ENCODE measurements at places on chromosomes 1 and 21.
A peak's percentile ranks its signal among the peaks of the same experiment; 100 is the strongest.

DNA sequence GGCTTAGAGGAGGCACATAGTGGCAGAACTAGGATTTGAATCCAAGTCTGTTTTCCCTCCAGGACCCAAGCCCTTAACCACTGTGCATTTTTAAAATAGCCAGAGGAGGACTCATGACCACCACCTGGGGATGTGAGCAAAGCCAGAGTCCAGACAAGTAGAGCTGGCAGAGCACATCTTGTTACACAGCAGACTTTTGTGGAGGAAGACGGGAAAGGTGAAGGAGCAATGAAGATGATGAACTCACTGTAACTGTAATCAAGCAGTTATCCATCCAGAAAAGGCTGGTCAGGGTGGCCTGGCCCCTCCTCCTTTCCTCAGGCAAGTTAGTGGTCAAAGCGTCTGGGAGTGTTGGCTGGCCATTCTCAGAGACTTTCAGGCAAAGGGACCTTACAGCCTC is 50.9 kb downstream of the SLC44A3 start:
- no peak for DNase-seq

- no peak for DNase-seq
Measured at GRCh38 chr1:32266921-32267591, 16.0 kb downstream of the LCK start.

- DNase-seq: no peak
Measured at GRCh38 chr1:241423541-241424479, 66.8 kb upstream of the RGS7 start.

DNA sequence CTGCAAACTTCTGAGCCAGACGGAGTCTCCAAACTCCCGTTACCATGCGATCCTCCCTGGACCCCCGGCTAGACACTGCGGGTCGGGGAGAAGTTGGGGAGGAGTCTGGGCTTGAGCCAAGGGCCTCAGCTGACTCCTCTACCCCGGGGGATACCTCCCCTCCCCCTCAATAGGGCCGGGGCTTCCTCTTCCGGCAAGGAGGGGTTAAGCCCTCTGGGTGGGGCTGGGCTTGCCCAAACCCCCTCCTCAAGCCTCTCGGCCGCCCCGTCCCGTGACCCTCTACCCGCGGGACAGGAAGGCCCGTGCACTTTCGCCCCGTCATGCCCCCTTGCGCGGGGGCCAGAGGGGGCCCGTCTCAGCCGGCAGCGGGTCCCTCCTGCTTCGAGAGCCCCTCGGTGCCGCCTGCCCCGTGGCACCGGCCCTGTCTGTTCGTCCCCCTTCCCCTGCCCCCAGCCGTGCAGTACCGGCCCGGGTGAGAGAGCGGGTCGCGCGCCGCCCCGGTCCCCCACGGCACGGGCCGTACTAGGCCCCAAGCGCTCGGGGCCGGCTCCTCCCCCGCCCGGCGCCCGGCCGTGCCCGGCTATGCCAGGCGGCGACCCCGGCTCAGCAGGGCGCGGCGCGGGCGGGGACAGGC is 652 bp downstream of the ARL8A start:
- DNase-seq: no peak

DNA sequence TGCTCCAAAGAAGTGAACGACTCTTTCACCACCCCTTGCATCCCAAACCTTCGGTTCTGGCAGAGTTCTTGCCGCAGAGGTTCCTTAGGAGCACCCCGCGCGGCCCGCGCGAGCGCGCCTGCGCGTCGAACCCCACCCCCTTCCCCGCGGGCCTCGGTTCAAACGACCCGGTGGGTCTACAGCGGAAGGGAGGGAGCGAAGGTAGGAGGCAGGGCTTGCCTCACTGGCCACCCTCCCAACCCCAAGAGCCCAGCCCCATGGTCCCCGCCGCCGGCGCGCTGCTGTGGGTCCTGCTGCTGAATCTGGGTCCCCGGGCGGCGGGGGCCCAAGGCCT is at the start of gene C1orf56:
Gene C1orf56, plus strand, starts transcription at position 161 of the 334 bp plus-strand sequence. Its CDS starts 97 bp downstream, at position 258.
- DNase-seq: peak; percentile 27

DNA sequence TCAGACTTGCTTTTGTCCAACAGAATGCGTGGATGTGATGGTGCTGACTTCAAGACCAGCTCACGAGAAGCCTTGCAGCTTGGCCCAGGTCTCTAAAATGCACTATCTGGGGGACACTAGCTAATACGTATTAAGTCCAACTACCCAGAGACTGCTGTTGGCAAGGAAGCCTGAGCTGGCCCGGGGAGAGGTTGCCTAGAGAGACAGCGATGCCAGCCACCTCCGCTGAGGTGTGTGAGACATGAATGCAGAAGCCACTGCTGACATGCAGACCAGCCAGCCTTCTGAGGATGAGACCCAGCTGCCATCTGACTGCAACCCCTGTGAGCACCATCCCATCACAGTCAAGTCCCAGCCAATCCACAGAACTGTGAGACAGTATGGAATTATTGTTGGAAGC is 32.5 kb downstream of the THAP3 start:
- no peak for DNase-seq

DNA sequence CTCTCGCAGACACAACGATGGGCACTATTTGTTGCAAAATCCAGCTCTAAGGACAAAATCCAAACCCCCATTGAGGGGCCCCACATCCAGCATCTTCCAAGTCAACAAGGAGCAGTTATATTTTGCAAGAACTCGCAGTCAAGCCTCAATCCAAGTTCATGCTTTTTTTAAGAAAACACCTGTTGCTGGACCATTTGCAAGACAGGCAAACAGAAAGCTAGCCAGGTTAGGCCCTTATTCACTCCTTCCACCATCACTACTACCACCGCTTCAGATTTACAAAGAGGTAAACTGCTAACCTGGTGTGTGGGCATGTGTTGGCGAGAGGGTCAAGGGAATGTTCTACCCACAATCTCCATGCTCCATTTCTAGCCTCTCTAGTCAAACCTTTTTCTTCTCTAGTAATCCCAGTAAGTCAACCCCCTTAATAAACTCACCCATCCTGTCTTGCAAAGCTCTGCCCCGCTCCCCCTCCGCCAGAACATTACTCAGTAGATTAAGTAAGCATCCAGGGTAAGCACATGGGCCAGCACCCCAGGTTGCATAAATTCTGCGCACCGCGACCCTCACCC is 703 bp downstream of the ERI3 start:
- no peak for DNase-seq

- no peak for DNase-seq
Measured at GRCh38 chr1:211775170-211775569, 55.4 kb downstream of the LPGAT1 start.

DNA sequence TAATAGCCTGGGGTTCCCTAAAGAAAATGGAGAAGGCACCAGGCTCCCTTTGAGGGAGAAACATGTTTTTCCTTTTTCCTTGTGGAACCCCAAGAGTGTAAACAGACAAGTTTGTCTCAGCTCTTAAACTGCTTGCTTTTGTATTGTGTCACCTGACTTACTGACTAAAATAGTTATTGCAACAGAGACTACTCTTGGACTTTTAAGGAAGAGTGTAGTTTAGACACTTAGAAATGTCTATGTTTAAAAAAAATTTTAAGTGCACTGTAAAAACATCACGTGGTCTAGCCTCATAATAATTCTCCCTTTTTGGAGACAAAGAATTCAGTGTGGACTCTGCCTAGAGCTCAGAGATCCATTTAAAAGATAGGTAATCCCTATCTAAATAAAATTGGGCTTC is 141.1 kb downstream of the TRIM33 start:
- no peak for DNase-seq

DNA sequence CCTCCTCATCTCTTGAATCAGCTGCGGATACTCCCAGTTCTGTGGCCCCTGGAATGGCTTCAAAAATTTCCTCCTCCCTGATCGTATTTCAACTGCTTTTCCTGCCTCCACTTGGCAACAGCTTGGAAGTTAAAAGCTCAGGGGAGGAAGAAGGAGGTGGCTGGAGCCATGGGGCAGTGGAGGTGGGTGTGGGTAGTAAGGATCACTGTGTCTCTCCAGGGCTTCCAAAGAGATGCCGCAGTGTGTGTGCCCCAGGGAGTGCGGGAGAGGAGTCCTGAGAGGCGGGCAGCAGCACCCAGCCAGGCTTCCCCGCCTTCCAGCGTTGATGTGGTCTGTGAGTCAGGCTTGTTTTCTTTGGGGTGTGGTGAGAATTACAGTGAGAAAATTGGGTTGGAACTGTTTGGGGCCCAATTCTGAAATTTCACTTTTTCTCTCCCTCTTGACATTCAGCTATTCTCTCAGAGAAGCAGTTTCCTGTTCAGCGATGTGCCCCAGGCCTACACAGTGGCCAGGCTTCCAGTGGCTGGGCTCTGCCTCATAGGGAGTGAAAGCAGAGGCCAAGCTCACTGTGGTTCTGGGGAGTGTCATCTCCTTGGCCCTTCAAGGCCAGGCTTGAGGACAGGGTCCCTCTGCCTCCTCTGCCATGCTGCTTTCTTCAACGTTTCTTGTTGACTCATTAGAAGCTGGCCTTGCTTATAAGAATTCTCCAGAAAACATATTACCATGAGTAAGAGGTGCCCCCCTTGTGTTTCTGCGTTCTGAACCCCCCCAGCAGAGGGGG is 69.0 kb downstream of the PGM1 start:
- no peak for DNase-seq

DNA sequence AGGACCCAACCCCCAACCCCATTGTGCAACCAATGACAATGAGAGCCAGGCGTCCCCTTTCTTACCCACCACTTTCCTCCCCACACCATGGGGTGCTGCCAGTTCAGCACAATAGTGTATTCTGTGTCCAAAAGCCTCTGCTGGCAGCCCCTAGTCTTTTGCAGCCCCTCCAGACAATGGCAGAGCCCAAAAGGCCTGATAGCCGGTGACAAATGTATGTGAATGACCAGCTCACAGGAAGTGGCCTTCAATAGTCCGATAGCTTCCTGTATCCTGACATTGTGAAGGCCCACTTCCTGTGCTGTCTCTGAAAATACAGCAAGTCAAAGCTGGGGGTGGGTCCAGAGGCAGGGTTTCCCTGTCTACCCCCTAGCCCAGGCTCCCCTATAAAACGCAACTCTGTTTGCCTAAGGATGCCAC is 16.6 kb downstream of the SMIM12 start:
- no peak for DNase-seq

GRCh38 chr21:45533361-45533845 is 8.8 kb downstream of the SLC19A1 start:
- no peak for DNase-seq

DNA sequence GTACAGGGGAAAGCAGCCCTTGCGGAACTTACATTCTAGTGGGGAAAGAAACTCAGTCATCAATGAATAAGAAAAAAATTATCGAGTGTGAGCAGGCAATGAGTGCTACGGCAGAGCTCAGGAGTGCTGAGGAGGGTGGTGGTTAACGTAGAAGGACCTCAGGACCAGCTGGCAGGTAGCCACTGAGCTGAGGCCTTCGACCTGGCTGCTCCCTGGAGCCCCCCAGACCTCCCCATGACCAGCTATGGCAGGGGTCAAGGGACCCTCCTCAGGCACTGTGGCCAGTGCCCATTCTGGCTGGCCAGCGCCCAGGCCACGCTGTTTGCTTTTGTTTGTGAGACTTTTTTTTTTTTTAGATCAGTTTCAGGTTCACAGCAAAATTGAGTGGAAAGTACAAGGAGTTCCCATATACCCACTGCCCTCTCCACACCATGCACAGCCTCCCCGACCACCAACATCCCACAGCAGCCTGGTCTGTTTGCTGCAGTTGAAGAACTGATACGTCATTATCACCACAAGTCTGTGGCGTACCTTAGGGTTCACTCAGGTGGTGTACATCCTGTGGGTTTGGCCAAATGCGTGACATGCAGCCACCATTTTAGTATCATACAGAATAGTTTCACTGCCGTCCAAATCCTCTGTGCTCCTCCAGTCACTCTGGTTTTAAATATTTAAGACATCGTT is 11.8 kb upstream of the TTC22 start:
- no peak for DNase-seq

- no peak for DNase-seq
Measured at GRCh38 chr1:87588495-87588894, 259.8 kb downstream of the LMO4 start.

- peak; percentile 47 for DNase-seq
Measured at GRCh38 chr1:36384542-36385409, 948 bp downstream of the STK40 start.

- no peak for DNase-seq
Measured at GRCh38 chr1:196131691-196132090, 476.5 kb downstream of the KCNT2 start.

DNA sequence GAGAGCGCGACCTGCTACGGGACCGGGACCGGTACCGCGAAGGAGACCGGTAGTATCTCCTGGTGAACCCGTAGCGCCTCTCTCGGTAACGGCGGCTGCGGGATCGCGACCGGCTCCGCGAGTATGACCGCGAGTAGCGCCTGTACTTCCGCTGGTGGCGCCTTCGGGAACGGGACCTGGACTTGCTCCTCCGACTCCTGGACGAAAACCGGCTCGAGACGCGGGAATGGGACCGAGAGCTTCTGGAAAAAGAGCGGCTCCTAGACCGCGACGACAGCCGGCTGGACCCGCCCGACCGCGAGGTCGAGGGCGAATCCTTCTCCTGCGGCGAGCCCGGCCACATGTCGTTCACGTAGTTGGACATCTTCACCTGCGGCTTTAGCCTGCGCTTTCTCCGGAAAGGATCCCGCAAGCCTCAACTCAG is 642 bp downstream of the RSRP1 start:
- DNase-seq: peak; percentile 39

DNA sequence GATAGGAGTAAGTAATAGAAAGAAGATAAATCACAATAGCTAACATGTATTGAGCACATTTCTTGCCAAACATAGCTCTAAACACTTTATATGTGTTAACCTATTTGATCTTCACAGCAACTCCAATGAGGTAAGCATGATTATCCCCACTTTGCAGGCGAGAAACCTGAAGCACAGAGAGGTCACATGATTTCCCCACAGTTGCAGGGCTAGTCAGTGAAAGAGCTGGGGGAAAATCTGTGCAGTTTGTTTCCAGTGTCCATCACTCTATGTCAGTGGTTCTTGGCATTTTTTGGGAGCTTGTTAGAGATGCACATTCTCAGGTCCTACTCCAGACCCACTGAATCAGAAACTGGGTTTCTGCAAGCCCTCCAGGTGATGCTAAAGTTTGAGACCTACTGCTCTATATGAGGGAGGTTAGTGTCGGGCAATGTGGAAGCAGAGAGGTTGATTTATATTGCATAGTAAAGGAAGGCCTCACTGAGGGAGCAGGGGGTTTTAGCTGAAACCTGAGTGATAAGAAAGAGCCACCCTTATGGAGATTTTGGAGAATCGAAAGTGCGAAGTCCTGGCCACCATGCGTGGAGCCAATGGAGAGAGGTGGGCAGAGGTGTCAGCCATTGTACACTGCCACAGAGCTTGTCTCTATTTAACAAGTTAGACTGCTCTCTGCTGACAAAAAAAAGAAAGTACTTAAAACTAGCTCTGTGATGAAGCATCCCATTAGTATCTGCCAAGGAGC is 20.9 kb downstream of the MCOLN3 start:
- DNase-seq: no peak

DNA sequence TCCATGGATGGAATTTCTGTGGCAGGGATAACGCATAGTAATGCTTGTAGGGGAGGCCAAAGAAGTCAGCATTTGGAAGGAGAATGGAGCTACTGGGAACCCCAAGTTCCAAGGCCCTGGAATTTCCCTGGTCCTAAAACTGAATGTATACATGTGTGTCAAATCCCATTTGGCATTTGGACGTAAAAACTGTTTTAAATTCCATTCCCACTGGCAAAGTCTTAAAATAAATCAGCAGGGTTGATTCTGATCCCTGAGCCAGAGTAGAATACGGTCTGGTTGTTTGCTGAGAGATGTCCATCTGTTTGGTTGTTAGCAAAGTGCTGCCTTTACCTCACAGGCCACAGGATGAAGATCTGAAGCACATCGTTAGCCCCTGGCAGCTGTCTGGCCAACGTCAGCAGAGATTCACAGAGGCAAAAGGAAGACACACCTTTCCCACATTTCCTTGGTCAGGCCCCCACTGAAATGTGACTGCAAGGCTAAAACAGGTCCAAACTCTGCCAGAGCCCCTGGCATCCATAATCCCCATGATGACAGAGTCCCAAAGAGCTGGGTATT is 62.2 kb downstream of the GORAB start:
- no peak for DNase-seq

GRCh38 chr1:222927031-222927430 is 112.2 kb downstream of the DISP1 start:
- no peak for DNase-seq
